ENCODE measurements at places on chromosomes 2 and 18.

DNA sequence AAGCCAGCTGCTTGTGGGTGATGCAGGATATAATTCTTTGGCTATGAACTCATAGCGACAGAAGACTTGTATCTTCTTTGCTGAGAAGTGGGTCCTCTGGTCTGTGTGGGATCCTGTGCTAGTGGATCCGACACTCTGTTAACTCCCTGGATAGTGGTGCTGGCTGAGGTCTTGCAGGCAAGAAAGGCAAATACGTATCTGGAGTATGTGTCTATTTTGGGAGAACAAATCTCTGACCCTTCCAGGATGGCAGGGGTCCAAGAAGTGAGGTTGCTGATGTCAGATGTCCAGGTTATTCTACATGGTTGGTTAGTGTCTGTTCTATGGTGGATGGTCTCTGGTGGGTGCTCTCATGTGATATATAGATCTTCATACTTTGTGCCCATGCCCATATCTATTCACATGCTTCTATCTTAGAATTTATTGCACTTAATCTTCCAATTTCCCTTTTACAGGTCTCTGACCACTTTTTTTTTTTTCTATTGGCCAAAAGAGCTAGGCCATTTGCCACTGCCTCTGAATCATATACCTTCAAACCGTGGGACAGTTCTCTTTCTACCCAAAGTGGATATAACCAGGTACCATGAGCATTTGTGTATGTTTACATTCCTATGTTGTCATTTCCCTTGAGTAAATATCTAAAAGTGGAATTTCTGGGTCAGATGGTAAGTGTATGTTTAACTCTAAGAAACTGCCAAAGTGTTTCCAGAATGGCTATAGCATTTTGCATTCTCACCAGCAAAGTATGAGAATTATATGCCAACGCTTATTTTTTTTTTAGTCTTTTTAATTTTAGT, 45.1 kb upstream of the RBMS1 start:
- DNase-seq, result no peak

DNA sequence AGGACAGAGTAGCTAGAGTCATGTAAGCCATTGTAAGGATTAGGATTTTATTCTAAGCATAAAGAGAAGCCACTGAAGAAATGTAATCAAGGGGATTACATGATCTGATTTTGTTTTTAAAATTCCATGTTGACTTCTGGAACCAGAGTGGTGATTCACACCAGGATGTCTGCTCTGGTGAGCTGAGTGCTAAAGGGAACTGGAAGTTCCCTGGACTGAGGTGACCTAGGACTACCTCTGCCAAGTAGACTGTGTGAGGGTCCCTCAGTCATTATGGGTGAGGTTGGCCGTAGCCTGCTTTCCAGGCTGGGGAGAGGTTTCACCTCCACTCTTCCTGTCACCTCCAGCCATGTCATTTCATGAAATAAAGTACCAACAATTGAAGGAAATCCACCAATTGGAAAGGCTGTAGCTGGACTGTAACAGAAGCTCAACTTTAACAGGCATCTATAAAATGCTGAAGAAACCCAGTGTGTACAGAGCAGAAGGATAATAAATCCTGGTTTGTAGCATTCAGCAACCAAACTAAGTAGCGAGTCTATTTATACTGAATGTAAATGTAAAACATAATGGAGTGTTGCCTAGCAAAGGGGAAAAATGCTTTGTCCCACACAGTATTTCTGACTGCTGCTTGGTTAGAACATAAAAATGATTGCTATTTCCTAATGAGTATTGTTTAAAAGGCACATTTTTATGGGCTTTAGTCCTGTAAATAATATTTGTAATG, 507.4 kb upstream of the PKDCC start:
- no peak for DNase-seq

DNA sequence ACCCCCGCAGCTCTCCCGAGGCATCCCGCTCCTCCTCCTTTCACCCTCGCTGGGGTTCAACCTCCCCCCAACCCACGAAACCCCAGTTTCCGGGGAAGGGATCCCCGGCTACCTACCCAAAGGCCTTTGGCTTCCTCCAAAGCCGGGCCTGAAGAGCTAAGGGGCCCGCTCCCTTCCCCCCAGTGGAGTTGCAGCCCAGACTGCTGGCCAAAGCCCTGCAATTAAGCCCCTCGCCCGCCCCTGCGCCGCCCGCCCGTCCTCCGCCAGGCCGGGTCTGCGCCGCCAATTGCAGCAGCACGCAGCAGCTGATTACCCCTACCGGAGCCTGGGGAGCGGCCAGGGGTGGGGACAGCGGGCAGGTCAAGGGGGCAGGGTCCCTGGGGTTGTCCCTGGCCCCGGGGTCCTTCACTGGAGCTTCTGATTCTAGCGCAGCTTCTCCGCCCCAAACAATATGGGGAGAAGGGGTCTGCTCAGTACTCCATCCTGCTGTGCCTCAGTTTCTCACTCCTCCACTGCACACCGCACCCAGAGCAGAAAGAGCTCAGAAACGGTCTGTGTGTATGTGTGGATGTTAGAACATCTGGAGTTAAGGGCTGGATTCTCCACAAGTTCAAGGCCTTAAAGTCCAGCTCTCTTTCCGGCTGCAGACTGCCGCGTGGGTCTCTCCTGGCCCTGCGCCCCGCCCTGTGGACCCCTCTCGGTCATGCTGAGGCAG, 16.9 kb downstream of the WNT10A start:
- no peak for DNase-seq

DNA sequence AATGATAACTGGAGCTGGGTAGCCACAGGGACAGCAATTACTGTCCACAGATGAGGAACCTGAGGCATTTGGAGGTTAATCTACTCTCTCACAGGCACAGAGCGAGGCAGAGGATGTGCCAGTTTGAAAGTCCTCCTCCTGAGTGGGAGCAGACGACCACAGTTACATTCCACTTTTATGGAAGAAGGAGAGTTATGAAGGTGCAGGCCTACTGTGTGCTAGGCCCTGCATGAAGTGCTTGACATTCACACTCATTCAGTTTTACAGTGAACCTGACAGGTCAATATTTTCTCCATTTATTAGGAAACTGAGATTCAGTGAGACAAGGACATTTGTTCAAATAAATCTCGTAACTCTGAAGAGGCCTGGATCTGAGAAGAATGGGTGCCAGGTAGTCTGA, 142.0 kb downstream of the TDRD15 start:
- DNase-seq, result no peak

DNA sequence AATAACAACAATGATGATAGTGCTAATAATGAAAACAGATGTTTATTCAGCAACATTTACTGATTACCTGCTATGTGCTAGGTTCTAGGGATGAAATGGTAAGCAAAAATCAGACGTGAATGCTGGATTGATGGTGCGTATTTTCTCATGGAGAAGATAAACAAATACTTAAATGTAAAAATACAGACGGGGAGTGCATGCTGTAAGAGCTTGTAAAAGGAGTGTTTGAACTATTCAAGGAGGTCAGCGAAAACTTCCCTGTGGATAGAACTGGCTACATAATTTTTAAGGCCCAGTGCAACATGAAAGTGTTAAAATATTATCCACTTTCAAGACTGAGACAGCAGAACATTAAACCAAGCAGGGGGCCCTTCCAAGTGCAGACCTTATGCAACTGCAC, 22.1 kb downstream of the MTX2 start:
- no peak for DNase-seq

DNA sequence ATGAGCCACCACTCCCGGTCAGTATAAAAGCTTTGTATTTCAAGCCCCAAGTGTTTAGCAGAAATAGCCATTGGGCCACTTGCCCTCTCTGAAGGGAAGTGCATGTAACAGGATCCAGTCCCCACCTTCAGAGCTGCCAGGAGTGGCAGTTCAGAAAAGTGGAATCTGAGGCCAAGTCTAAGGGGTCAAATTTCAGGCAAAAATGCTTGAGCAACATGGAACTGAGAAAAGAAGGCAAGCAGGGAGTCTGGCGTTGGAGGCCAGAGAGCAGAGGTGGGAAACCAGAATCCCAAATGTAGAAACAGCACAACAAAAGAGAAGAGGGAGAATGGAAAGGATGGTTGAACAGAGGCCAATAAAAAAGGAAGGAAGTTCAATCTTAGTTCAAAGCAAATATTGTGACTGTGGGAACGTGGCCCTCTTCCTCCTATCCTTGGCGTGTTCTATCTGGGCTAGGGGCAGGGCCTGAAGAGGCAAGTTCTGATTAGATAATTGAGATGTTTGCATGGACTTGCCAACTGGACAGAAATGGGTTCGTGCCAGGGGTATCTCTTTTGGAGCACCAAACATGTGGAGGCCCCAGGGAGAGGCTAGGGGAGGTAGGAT, 102.2 kb downstream of the AP1S3 start:
- no peak for DNase-seq

GRCh38 chr2:31248139-31248538, 14.2 kb downstream of the EHD3 start:
- no peak for DNase-seq

GRCh38 chr2:113081488-113082210, 13.9 kb downstream of the IL1F10 start:
- no peak for DNase-seq

Data from CD8-positive, alpha-beta T cell (primary cell).